Hematopoietic multipotent progenitor cell (in vitro differentiated cells): ENCODE measurements at places on chromosomes 7 and 10. TPM values are rescaled to one million over a fixed set of nuclear protein-coding genes. Genes with fewer than 3 reads are reported as not detected.

GRCh38 chr10:85696893-85697292 is 669.7 kb downstream of the GRID1 start:
- no peak for DNase-seq

DNA sequence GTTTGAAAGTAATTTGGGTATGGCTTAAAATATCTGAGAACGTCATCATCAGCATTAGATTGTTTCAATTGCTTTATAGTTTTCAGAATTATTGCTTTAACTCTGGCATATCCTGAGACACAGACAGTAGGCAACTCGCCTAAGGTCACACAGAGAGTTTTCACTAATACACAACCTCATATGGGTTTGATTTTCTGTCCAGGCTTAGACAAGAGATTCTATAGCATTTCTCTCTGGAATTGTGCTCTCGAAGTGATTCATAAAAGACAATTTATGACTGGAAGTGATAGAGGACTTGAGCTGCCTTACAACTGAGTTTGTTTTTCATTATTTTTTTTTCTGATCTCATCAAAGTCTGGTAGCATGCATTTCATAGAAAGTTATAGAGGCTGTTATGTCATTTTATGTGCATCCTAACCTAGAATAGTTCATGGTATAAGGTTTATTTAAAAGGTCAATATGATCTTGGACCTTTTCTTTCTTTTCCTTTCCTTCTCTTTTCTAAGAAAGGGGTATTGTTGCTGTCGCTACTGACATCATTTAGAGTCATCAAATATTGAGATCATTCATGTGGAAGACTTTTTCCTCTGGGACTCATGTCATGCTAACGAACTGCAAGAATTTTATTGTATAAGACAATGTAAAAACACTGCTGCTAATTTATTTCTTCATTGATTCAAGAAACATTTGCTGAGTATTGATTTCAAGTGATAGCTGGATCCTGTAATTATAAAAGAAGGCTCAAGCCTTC is 278.2 kb downstream of the PLXDC2 start:
- DNase-seq = no peak

DNA sequence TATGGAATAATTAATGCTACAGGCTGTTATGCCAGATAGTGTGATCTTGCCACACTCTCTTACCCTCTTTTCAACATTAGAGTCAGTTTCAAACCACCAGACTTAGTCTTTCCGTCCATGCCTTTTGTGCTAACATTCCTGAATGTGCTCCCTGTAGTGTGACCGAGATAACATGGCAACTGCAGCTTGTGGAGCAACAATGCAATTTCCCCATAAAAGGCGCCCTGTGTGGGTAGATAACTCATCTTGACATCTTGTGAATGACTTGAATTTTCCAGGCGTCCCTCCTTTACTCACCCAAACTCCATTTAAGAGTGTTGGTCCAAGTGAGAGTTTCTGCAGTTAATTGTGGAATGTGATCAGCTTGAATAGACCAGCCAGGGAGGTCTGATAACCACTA is 99.6 kb downstream of the DNAH11 start:
- no peak for DNase-seq

DNA sequence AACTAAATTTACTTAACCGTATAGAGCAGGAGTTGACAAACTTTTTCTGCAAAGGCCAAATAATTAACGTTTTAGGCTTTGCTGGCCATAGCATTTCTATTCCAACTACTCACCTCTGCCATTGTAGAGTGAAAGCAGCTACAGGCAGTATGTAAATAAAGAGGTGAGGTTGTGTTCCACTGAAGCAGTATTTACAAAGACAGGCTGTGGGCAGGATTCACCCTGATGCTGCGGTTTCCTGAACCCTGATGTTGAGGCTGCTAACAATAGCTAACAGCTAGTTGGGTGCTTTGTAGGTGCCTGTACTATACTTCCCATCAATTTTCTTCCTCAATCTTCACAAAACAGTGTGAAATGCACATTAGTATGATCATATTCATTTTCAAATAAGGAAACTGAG is 47.0 kb upstream of the LAMB1 start:
- no peak for DNase-seq

METTL27 gene
- 0.27 TPM for total RNA-seq

PRSS37 gene
- total RNA-seq = not detected

AKR1C8 gene
- total RNA-seq = under 0.01 TPM

CNPY1 gene
- not detected for total RNA-seq

DNA sequence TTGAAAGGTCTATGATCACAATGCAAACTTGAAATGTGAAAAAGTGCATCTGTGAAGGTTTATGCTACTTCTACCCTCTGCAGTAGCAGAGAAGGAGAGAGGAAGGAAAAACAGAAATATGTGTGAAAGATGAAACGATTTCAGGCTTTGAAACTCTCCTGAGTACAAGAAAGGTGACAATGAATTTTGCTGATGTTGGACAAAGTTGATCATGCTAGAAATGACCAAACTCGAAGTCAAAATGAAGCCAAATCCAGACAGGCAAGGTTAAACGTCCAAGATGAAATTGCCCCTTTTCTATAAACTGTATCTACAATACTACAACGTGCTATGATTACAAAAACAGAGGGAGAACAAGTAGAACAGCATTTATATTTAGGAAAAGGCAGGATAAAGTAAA is 67.0 kb upstream of the C7orf33 start:
- no peak for DNase-seq

OR2A12 gene
- not detected for total RNA-seq

UPF2 gene
- 12.1 TPM for total RNA-seq

- no peak for DNase-seq
These were observed 17.3 kb upstream of the BNIP3 start for GRCh38 chr10:131998845-131999681.

DNA sequence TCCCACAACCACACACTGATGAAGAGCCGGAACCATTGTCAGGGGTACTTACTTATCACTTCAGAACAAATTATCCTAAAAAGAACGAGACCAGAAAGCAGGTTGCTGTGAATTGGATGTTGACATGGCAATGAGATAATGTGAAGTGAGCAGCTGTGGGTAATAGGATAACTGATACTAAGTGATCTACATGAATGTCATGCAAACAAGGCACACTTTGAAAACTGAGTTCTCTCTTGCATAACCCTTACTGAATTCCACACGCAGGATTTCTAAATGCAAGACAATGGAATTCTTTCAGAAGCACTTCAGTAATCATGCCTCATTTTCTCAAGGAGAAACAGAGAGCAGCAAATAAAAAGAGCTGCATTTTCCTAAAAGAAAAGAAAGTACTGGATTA is 242.5 kb upstream of the TMEM229A start:
- DNase-seq = no peak
